ENCODE measurements at places on chromosomes 12 and 14.

DNA sequence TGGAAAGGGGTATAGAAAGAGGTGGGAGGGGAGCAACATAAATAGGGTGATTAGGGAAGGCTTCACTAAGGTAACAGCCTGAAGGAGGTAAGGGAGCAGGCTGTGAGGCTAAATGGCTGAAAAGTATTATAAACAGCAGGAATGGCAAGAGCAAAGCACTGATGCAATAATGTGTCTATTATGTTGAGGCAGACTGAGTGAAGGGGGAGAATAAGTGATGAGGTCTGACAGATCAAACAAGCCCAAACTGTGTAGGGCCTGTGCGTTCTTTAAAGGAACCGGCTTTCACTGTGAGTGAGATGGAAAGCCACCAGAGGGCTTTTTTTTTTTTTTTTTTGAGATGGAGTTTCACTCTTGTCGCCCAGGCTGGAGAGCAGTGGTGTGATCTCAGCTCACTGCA is 6.7 kb upstream of the VCPKMT start:
- DNase-seq, result no peak

DNA sequence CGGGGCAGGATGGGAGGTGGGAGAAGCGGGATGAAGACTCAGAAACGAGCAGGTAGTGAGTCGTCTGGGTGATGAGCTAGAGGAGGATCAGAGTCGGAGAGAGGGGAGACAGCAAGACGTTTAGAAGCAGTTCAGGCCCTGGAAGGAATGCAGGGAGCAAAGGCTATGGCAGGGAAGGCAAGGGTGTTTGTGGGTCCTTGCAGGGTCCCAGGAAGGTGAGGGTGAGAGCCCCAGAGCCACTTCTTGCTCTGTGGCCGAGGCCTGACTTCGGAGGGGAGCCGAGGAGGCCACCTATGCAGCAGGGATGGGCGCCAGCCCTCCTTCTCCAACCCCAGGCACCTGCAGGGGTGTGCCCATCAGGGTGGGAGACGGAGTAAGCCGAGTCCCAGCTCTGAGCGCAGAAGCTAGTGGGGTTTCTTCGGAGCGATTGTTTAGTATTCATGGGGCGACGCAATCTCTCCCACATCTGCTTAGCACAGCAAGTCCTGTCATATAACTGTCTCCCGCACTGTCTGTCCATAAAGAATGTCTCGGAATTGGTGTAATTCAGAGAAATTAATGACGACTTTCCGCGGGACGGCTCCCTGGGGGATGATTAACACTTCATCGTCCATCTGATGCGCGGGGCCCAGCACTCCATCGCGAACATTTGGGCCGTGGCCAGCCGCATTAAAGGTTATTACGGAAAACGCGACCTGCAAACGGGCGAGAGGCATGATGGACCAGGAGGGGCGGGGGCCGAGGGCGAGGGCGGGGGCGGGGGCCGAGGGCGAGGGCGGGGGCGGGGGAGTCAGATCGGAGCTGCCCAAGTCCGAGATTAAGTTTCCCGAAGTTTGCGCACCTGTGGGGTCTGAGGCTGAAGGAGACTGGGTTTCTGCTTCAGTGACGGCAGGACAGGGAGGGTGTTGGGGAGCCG is 12.2 kb upstream of the CALCOCO1 start:
- DNase-seq, result no peak

GRCh38 chr12:130838284-130838950 is 633 bp downstream of the STX2 start:
- DNase-seq, result no peak

DNA sequence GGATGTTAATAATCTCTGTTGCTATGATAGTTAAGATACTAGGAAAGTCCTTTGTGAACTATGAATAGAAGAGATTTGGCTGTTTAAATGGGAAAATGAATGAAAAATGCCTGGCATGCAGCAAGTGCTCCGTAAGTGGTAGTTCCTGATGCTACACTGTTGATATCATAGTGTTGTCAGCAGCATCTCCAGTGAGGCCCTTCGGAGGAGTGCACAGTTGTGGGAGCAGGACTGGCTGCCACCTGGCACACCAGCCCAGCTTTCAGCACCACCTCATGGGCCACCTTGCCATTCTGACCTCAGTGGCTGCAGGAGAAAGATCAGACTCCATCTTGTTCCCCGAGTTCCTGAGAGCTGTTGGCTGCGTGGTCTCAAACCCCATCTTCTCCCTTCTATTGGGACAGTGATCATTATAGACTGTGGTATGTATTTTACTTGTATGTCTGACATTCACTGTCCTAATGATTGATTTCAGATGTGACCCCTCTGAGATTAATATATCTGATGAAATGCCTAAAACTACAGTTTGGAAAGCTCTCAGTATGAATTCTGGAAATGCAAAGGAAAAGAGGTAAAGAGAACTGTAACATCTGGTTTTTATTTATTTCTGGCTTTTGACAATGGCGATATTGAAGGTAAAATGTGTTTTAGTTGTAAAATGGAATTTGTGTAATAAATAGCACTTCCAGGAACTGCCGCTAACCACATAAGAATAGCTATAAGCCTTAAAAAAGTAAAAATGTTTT is 80.9 kb downstream of the SLC4A8 start:
- no peak for DNase-seq

GRCh38 chr12:125371033-125371432 is 305.8 kb downstream of the AACS start:
- DNase-seq, result no peak

DNA sequence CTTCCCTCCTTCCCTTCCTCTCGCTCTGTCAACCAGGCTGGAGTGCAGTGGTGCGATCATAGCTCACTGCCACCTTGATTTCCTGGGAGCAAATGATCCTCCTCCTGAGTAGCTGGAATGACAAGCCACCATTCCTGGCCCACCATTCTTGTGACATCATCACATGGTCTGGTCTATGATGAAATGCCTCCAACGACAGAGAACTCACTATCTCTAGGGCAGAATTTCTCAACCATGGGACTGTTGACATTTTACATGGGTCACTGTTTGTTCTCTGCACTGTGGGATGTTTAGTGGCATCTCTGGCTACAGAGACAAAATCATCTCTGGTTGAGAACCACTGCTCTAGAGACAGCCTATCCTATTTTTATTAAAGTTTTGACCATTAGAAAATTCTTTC is 9.7 kb downstream of the VRK1 start:
- no peak for DNase-seq

DNA sequence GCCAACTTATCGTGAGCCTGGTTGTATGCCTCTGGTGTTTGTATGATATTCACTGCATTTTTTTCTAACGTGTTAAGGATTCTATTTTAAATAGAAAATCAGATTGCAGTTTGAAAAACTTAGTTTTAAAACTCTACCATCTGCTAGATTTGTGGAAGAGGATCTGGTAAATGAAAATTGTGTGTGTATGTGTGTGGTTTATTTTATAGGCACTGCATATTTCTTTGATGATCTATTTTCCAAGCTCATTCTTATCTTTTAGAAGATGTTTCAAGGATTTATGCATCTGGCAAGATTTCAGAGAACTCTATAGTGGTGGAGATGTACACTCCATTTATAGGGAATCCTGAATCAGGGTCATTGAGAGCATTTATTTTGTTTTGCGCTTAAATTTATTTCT is 69.8 kb downstream of the HMGA2 start:
- DNase-seq, result no peak

DNA sequence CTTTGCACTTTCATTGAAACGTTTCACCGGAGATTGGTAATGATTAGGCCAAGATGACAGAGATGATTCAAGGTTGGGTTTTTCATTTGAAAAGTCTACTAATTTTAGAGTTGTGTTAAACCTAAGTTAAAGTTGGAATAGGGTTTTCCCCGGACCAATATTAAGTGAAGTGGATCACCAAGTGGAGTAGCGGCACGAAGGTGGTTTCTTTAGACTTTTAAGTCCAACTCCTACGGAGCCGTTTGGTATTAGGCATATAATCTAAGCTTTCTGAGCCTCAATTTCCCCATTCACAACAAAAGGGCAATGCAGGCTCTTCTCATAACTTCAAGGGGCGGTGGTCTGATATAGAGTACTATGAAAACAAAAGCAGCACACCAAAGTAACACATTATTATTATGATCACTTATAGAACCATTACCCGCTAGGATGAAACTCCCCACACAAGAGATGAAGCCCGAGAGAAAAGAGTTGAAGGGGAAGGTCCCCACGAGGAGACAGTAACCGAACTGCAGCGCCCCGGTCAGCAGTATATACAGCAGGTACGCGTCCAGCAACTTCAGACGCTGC is 413 bp downstream of the DAD1 start:
- DNase-seq, result no peak

DNA sequence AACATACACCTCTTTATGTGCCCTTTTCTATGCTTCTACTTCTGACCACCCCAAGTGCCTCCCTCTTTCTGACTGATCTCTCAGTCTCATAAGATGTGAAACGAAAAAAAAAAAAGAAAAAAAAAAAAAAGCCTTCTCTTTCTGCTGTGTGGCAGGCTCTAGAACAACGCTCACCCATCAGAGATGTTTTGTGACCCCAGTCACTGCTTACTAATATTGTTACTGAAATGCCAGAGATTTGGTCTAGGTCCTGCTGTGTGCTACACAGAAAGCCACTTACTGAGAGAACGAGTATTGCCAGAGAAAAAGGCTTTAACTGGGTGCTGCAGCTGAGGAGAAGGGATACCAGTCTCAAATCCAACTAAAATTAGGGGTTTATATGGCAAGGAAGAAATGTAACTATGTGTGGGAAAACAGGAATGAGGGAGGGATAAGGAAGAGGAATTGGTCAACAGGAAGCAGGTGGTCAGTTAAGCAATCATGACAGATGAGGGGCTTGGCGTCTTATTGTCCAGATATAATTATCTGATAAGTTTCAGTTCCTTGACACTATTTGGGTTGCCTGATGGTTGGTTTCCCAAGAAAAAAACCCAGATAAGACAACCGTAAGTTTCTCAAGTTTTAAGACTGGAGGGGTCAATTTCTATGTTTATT is 149.0 kb downstream of the NAV3 start:
- DNase-seq, result no peak

GRCh38 chr12:65510584-65511050 is 232.1 kb downstream of the MSRB3 start:
- DNase-seq, result no peak

GRCh38 chr12:111754671-111755070 is 12.1 kb upstream of the ALDH2 start:
- no peak for DNase-seq

DNA sequence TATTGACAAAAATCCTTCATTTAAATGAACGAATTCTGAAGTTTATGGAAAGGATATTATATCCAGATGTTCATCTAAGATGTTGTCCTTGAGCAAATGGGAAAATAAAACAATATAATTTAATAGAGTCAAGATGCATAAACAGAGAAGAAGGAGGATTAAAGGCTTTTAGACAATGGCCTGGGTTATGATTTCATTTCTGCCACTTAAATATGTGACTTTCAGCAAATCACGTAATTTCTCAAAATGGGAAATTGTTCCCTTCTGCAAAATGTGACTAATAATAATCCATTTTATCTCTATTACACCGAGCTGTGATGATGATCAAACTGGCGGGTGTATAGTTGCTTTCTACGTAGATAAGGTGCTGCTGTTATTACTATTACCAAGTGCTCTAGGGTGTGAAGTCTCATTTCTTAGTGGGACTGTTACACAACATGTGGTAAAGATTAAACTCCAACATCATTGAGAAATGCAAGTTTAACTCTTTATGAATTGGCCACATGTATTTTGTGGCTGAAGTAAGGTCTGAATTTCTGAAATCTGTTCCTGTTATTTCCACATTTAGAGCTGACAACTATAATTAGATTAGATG is 157.0 kb downstream of the MYRFL start:
- no peak for DNase-seq

DNA sequence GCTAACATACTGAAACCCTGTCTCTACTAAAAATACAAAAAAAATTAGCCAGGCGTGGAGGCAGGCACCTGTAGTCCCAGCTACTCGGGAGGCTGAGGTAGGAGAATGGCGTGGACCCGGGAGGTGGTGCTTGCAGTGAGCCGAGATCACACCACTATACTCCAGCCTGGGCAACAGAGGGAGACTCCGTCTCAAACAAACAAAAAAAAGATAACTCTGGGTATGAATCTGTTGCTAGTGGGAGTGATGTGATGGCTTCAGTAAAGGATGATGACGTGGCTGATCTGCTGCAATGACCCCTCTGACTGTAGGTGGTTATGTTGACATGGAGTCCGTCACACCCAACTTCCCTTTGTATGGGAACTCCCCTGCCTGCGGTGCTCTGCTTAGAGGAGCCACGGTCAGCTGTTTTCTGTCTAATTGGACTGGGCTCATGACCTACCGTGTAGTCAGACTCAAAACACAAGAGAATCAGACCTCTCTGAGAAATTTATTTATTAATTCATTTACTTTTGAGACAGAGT is 59.1 kb upstream of the MED13L start:
- DNase-seq, result no peak

GRCh38 chr14:94423453-94424056 is 29.0 kb downstream of the SERPINA11 start:
- no peak for DNase-seq

GRCh38 chr14:35963209-35963608 is 137.1 kb downstream of the BRMS1L start:
- no peak for DNase-seq

GRCh38 chr14:71468701-71469100 is 463.5 kb upstream of the RGS6 start:
- DNase-seq, result no peak

DNA sequence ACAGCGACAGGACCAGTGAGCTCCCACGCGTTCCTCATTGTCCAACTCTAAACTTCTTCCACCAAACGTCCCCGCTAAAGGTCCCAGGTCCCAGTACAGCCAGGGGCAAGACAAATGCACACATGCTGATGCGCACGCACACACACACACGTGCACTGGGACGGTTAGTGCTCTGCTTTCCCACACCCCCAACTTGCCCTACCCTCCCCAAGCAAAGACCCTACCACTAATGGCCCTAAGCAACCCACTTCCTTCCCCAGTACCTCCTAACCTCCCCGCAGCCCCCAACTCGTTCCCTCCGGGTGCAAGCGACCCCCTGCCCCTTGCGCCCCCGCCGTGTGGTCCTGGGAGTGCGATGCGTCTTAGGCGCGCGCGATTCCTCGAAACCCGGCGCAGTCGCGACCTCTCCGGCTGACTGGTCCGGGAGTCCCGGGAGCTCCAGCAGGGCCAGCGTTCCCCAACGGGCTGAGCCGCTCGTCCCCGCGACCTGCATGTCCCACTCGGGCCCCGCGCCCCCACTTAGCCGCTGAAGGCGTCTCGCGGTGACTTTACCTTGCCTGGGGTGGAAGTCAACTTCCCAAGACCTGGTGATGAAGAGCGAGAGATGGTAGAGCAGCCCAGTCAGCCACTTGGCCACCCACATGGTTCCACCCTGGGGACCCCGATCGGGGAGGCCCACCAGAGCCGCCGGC is 578 bp downstream of the ADAMTS20 start:
- no peak for DNase-seq

- DNase-seq, result no peak
Observed at GRCh38 chr12:64876388-64877071, 52.1 kb downstream of the TBC1D30 start.

DNA sequence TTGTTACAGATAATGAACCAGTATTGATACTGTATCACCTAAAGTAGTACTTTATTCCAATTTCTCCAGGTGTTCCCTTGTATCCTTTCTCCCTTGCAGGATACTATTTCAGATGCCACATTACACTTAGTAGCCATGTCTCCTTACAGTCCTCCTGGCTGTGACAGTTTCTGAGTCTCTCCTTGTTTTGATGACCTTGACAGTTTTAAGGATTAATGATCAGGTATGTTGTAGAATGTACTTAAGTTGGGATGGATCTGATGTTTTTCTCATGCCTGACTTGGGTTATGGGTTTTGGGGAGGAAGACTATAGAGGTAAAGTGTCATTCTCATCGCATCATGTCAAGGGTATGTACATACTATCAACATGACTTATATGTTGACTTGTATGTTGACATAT is 193.6 kb downstream of the ADGRD1 start:
- DNase-seq, result no peak

GRCh38 chr12:55995366-55995765 is 1.7 kb upstream of the SUOX start:
- DNase-seq, result no peak

Data from NCI-H774 (cell line).